ENCODE measurements at places on chromosomes 1 and 21.
A peak's percentile ranks its signal among the peaks of the same experiment; 100 is the strongest.

DNA sequence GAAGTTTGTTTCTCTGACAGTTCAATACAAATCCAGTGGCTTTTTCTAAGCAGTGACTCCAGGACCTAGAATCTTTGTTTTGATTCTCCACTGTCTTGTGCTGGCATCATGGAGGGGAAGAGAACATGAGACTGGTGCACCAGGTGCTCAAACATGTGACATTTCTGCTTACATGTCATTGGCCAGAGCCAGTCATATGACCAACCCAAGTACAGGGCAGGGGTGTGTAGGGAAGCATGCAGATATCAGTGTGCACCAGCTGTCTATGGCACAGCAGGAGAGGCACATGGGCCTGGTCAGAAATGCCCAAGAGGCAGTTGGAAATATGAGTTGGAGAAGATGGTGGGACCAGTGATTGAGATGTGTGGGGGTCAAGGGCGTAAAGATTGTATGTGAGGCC, 297.0 kb downstream of the HHAT start:
- DNase-seq = no peak

DNA sequence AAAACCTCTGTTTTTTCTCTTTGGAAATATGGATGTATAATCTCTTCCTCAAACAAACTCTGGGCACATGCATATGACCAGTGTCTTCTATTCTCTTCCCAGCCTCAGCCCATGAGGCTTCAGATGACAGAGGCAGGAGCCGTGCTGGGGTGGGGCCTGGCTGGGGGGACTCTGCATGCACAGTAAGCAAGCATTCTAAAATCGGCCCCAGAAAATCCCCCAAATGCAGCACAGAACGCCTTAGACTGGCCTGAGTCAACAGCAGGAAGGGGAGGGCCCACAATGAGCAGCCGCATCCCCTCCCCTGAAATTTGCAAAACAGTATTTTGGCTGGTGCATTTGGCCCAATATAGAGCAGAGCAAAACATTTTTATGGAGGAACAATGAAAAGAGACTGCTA, 47.8 kb downstream of the ITPKB start:
- peak; percentile 66 for DNase-seq

GRCh38 chr1:68799096-68799495, 302.2 kb upstream of the DEPDC1 start:
- no peak for DNase-seq

- DNase-seq = no peak
These were observed 175.5 kb upstream of the NCAM2 start for GRCh38 chr21:20822666-20823065.

DNA sequence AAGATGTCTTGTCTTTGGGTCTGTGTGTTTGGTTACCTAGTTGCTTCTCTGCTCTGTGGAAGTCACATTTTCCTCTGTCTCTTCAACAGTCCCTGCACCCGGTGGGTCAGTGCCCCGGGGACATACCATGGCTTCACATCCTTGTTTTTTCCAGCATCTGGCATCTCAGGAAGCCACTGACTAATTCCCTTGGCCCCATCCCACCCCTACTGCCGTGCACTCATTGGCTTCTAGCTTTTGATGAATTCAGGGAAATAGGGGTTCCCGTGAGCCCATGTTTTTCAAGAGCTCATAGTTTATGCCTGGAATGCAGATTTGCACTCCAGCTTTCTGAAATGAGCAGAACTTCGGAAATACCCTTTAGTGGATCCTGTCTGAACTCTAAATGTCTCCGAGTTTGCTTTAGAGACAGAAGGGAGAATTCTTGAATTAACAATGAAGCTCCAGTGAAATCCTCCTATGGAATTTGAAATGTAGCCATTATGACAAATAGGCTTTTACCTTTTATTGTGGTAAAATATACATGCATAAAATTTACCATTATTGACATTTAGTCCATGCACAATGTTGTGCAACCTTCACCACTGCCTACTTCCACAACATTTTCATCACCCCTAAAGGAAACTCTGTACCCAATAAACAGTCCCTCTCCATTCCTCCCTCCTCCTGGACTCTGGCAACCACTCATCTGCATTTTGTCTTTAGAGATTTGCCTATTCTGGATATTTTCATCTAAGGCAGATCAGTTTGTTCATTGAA, 67.5 kb downstream of the CLIC6 start:
- DNase-seq = no peak

DNA sequence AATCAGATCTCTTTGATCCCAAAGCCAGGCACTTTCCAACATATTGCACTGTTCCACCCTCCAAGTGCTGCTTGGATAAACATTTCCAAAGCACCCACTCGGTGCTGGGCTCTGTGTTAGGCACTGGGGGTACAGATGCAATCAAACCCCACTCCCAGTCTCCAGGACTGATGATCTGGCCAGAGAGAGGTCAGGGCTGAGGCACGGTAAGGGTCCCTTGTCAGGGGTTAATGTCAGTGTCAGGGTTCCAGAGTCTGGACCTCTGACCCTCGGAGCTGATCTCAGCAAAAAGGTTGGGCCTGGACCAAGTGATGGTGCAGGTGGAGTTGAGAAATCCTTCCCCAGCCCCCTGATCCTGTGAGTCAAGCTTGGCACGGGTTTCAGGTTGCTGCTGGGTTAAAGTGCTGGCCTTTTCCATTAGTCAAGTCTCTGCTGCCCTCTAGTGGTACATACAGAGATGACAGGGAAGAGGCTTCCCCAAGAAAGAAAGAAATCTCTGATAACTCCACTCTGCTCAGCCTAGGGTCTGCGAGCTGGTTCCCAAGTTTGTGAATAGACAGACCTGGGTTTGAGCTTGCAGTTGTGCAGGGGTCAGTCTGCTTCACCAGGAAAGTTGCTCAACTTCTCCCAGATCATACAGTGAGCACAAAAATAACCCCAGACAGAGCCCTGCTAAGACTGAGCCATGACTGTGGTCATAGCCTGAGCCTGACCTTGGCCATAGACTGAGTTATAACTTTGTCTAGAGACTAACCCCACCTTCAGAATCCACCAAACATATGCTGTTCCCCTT, 74.6 kb downstream of the DMRTA2 start:
- DNase-seq = peak; percentile 43

DNA sequence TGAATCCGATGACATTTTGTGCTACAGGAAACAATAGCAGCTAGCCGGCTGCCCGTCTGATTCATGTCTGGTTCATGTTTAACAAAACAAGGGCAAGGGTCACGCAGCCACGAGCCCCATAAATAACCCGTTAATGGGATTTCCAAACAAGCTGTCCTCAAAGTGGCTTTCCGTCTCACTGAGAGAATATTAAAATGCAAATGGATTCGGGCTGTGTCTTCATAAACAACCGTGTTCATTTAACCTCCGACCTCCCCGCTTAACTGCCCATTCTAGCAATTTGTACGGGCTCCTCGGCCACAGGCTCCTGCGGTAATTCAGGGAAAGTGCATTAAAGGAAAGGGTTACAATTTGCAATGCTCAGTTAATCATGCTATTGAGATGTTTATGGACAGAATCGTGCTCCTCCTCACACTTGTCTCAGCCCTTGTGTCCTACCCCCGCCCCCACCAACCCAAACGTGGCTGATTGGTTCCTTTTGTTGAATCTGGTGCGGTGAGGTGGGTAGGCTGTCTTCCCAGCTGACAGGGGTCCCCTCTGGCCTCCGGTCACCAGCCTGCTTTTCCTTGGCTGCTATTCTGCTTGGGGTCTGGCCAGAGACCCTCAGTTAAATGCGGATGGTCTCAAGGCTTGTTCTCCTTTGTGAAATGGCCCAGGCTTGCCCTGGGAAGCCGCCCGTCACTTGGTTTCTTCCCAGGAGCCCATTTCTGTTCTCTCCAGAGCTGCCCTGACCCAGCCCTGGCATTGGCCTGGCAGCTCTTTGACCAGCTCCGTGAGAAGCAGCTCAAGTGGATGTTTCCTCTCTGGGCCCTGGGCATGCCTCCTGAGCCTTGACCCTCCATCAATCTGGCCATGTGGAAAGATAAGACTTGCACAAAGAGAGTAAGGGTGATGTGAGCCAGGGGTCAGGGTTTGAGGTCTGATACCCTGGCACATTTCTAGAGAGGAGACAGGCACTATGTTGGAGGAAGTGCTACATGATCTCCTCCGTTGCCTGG, 200.7 kb upstream of the POU3F1 start:
- DNase-seq = no peak

DNA sequence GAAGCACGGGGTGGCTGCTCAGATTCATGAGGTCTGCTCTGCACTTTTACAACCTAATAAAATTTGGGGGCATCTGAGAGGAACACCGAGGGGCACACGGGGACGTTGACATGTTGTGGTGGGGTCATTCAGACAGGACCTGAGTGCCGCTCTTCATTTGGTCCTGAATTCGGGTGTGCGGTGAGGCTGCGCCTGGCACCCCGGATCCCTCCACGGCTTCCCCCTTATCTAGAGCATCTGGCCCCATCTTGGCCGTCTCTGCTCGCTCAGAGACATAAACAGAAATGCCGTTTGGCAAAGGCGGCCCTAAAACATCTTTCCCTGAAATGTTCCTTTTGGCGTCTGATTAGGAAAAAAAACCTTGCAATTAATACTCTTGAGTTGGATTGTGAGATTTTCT, 157.2 kb downstream of the PRDM16 start:
- no peak for DNase-seq

- DNase-seq = no peak
These were observed 9.8 kb downstream of the ITSN1 start for GRCh38 chr21:33651965-33652680.

DNA sequence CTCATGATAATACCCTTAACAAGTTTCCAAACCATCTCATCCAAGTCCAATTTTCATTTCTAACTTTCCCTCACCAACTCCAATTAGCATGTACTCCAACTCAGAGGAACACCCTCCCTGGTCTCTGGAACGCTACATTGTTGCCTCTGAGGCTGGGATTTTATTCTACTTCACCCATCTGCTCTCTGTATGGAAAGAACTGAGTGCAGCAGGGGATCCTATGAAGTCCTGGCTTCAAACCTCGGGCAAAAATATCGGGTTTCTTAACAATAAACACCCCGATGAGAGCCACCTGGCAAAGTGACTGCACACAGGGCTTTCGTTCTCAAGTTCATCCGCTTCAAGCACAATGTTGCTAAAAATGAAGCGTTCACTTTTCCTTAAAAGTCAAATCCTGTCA, 99.6 kb downstream of the CRB1 start:
- DNase-seq = no peak

DNA sequence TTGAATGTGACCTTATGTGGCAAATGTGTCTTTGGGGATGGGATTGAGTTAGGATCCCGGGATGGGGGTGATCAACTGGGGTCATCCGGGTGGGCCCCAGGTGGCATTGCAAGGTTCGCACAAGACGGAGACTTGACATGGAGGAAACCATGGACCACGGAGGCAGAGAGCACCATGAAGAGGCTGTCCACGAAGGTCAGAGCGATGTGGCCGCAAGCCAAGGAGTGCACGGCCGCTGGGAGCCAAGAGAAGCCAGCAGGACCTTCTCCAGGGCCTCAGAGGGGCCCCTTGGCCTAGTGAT, 22.3 kb upstream of the COL18A1 start:
- no peak for DNase-seq

- no peak for DNase-seq
These were observed 75.1 kb downstream of the DTL start for GRCh38 chr1:212110617-212111016.

DNA sequence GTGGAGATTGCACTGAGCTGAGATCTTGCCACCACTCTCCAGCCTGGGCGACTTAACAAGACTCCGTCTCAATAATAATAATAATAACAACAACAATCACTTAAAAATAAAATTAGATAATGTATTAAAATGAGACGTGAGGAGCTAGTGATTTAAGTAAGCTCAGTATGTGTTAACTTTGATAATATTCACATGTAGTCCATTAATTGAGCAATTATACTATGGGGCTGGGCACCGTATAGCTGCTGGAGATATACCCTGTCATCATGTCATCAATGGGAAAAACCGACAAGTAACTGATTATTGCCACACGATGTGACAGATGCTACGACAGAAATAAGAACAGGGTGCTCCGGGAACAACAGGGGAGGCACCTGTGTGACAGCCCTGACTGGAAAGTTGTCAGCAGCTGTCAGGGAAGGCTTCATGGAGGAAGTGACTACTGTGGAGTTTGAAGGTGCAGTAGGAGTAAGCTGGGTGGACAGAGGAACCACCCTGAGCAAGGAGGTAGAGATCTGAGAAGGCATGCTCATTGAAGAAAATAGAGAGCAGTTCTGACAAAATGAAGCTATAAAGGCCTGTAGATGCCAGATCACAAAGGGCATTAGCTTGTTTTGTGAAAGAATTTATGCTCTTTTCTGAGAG, 924 bp upstream of the CAMSAP2 start:
- DNase-seq = no peak

GRCh38 chr21:24375201-24375600, 1232.1 kb downstream of the MRPL39 start:
- peak; percentile 17 for DNase-seq

- no peak for DNase-seq
These were observed 22.0 kb downstream of the GFI1 start for GRCh38 chr1:92464588-92465255.

DNA sequence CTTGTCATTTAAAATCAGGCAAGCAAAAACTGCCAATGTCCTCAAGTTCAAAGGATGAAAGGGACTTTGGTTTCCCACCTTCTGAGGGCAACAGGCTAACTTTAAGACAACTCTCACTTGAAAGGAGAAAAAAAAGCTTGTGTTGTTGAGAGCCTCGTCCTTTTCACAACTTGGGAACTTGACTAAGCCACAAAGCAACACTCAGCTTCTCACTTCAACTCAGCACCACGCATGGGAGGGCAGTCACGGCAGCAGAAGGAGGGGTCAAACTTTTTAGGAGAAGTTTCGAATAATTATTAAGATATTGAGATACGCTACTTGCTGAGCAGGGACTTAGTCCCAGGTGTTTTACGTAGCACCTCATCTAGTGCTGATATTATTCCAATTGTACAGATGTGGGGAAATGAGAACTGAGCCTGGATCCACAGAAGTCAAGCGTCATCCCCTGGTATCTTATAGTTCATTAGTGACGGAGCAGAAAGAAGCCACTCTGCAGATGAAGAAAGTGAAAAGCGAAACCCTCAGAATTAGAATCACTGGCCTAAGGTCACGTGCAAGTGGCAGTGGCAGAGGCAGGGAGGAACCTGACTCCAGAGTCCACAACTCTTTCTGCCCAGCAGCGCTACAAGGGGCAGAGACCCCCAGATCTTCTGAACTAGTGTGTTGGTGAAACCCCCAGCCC, 83.6 kb downstream of the JAK1 start:
- DNase-seq = no peak

- no peak for DNase-seq
These were observed 190.9 kb downstream of the GIPC2 start for GRCh38 chr1:78236716-78237115.

GRCh38 chr1:2087766-2088165, 37.6 kb downstream of the PRKCZ start:
- no peak for DNase-seq

- DNase-seq = no peak
These were observed 1610.0 kb downstream of the BRINP3 start for GRCh38 chr1:188867614-188868013.
